ENCODE measurements at places on chromosomes 7 and 10.
A peak's percentile ranks its signal among the peaks of the same experiment; 100 is the strongest.

DNA sequence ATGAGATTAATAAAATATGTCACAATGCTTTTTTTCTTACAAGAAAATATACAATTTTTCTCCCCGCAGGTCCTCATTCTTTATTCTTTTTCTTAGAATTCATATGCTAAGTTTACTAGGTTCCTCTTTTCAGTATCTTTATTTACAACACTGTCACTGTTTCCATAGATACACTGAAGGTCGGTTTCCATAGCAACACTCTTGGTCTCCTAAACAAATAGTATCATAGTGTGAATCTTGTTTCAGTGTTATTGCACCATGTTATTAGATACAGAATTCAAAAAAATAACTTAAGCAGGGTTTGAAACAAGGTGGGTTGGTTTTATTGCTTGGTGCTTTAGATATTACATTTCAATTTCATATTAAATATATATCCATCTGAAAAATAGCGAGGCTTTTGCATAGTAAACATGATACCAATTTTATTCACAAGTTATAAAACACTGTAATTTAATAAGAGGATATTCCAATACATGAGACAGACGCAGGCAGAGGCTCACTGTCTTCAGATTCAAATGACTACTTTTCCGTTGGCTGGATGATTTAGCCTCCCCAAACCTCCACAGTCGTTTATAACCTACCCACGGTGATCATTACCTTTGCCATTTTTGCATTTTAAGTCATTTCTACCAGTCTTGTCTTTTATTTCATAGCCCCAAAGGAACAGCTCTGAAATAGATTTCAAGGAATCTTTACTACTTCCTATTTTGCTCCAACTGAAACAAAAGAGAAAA, 88.9 kb upstream of the KLF6 start:
- peak; percentile 56 for DNase-seq

DNA sequence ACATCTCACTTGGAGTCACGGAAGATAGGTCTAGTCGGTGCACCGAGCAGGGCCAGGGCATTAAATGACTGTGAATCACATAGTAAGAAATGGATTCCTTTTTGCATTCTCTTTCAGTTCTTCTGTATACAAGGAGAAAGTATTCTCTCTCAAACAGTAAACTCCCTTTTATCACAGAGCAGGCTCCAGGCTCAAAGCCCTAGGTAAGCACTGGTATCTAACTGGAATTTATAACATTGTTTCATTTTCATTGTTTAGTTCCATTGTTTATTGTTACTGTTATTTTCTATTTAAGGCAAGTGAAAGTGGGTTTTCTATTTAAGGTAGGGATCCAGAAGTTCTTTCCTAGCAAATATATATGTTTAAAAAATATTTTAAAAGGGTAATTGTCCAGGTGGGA, 44.1 kb upstream of the CDK1 start:
- DNase-seq = no peak

DNA sequence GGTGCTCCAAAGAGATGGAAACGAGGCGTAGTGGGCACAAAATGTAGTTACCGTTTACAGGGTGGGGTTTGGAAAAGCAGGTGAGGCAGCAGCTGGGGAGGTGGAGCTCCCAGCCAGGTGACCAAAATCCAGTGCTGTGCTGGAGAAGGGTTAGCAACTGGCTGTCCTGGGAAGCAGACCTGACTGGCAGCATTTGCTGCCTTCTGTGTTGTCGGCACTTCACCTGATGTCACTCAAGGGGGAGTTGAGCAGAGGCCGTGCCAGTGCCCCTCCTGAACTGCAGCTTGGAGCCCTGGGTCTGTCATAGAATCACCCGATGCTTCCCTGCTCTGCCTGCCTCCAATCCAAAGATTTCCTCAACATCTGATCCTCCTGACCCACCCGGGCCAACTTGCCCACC, 12.8 kb downstream of the GCK start:
- no peak for DNase-seq

- DNase-seq = no peak
These were observed 48.8 kb downstream of the SUFU start for GRCh38 chr10:102552533-102552932.

- DNase-seq = peak; percentile 58
These were observed 141.9 kb upstream of the MKI67 start for GRCh38 chr10:128268015-128268722.

DNA sequence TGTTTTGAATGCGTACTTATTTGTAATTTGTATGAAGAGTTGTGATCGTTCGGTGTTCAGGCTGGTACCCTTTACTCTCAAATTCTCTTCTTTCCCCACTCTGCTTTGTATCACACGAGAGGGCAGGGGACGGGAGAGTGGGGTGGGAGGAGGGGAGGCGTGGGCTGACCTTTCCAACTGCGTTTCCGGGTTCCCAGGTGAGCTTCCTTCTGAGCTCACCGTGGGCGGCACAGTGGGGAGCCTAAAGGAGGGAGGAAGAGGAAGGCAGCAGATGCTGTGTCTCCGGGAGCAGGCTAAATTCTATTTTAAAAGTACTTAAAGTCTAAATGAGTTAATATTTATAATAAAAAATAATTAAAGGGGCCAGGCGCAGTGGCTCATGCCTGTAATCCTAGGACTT, 7.4 kb upstream of the XRCC2 start:
- no peak for DNase-seq

GRCh38 chr7:101557978-101558741, 70.9 kb downstream of the MYL10 start:
- DNase-seq = no peak

DNA sequence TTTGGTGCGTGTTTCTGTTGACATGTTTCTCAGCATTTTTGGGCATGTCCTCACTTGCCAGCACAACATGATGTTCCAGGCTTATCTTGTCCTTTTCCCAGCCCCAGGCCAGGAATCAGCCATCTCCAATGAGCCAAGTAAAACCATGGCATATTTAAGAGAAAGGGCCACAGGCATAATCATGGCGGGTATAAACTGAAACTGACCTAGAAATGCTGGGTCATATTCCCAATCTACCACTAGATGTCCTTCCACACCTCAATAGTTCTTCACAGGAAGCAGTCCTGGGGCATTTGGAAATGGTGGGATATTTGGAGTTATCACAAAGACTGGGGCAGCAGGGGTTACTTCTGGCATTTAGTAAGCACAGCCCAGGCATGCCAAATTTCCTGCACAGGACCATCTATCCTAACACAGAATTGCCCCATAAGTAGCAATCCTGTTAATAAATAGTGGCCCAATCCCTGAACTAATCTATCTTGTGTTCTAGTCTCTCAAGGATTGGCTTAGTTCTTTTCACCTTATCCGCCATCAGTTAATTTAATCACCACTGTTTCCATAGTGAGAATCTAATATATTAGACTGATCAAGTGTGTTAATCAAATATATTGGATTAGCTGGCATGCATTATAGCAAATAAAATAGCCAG, 101.6 kb downstream of the NPSR1 start:
- DNase-seq = peak; percentile 30

DNA sequence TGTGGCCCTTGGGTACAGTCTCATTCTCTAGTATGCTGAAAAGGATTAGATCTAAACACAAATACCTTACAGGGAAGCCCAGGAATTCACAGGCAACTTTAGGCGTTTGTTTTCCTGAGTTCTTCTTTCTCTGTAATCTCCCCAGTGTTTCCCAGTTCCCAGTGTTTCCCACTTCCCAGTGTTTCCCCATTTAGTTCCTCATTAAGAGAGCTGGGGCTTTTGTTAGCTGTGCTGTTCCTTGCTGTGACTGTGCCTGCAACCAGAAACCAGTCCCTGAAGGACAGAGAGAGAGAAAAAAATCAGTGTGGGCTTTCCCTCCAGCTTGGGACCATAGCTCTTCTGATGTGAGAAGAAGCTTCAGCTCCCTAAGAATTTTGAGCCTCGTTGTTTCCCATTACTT, 802.9 kb upstream of the COBL start:
- DNase-seq = no peak

DNA sequence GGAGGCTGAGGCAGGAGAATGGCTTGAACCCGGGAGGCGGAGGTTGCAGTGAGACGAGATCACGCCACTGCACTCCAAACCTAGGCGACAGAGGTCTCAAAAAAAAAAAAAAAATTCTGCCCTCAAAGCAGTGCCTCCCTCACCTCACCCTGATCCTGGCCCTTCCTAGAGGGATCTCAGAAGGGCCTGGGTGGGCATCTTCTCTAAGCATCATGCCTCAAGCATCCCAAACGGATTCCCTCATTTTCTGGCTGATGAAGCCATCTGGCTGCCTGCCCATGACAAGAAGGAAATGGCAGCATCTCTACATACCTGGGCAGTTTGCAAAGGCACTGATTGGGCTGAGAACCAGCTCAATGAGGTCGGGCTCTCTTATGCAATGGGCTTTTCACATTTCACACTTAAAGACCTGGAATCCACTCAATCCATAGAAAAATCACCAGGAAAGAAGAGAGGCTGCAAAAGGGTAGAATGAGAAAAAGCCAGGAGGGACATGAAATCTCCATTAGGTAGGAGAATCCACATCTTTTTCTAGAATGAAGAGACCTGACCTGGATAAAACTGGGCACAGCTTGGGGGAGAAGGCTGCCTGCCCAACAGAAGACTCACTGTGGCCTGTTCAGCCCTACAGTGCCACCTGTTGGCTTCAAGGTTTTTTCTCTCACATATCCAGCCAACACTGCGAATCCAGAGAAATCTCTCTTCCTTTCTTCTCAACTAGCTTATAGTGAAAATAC, 48.1 kb downstream of the PDLIM1 start:
- peak; percentile 67 for DNase-seq

DNA sequence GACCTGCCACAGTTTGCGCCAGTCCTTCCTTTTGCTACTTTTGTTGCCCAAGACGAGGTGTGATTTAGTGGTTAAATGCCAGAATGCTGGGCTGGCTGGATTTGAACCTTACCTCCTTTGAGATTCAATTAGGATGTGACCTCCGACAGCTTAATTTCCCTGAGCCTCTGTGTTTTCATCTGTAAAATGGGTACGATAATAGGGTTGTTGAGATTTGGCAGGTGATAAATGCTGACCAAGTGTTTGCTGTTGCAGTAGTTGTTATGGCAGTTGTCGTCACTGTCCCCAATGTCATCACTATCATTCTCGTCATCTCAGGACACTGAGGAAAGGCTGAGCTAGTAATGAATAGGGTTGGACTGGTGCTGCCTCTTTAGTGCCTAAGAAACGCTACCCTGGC, 61.1 kb downstream of the GRK5 start:
- no peak for DNase-seq

- no peak for DNase-seq
These were observed 9.2 kb downstream of the SP8 start for GRCh38 chr7:20777377-20778062.

DNA sequence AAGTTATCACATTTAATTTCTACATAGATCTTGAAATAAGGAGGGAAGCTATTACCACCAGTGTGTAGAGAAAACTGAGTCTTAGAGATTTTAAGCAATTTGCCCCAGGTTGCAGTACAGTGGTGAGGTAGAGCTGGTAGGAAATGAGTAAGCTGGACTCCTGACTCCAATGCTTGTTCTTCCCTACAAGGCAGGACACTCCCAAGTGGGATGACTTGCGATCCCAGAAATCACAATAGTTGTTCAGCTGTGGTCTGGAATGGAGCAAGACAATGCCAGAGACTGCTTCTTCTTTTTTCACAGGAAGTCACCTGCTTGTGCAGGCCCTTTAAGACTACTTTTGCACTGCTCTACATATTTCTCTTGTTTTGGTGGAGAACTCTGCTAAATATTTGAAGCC, 327.2 kb upstream of the BMPER start:
- DNase-seq = no peak
